ENCODE measurements at places on chromosomes 7 and 10. TPM values are rescaled to one million over a fixed set of nuclear protein-coding genes. Genes with fewer than 3 reads are reported as not detected.
A peak's percentile ranks its signal among the peaks of the same experiment; 100 is the strongest.

GRCh38 chr10:66180021-66180420 lies 745.8 kb upstream of the LRRTM3 start:
- no peak for DNase-seq

GRCh38 chr7:122010116-122010515 lies 133.9 kb downstream of the AASS start:
- no peak for DNase-seq

GPR146 gene
- 4.2 TPM for total RNA-seq

DNA sequence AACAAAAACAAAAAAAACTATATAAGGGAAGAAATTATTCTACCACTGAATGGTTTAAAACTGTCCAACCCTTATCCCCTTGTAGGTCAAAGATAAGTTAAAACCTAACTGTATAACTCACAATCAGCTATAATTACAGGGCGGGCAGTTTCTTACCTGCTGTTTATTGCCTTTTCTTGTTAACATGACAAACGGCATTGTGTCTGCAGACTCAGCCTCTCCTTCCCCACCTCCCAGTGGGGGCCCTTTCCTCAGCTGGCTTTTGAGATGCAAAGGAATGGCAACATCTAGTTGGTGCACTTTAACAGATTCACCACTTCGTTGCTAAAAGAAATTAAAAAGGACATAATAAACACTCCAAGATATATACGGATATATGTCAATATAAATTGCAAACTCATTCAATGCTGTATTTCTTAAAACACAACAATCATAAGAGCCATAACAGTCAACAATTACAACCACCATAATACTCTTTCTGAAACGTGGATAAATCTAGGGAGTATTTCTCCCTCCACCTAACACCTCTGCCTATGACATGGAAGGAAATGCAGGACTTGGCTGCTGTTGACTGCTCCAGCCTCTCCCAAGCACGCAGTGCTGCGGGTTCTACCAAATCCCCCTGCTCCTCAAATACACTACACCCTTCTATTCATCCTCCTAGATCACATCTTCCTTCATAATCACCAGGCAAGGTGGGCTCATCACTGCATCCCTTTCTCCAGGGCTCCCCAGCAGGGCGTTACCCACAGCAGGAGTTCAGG lies 106.0 kb downstream of the UPF2 start:
- no peak for DNase-seq

DNA sequence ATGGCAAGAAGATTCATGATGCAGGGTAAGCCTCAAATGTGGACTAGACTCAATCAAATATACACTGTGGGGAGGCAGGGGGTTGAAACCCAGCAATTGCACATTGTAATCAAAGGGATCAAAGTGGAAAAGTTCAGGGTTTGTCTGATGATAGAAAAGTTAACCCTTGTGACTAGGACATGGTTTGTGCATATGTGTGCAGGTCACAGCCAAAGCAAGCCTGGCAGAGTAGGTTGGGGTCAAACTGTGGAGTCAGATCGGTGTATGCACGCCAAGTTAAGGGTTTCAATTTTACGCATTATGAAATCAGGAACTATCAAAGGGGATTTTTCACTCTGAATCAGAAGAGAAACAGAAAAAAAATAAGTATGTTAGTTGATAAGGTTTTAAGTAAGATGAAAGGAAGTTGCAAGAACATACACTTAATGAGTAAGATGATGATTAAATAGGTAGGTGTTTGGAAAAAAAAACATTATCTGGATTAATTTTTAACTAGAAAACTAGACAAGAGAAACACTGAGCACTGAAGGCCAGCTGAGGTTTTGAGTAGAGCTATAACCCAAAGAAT lies 188.3 kb downstream of the DGKB start:
- DNase-seq = no peak

GRCh38 chr7:70347463-70348254 lies 749.4 kb downstream of the AUTS2 start:
- DNase-seq = no peak

- no peak for DNase-seq
Measured at GRCh38 chr10:1380088-1380671, 324.0 kb downstream of the WDR37 start.

DNA sequence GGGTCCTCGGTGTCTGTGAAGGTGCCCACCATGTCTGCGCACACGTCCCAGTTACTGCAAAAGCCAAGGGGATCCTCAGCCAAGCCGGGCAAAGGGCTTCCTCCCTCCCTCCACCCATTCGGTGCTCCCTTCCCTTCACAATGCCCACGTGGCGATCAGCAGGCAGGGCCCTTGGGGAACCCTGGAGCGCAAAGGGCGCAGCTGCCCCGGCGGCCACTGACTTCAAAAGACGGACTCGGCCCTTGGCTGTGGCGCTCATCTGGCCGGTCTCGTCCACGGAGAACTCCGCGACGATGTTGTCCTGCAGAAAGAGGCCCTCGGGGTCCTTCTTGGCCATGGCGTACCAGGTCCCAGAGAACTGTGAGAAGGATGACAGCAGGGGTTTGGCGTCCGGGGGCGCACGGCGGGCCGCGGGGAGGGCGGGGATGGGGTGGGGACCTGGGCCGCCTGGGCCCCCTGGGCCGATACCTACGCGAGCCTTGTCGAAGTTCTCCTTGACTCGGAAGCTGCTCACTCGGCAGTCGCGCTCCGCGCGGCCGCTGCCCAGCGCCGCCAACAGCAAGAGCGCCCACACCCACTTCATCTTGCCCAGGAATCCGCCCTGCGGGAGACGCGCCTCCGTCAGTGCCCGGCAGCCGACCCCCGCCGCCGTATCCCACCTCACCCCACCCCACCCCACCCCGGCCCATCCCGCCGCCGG lies 439 bp downstream of the RBP4 start:
- DNase-seq = no peak

DNA sequence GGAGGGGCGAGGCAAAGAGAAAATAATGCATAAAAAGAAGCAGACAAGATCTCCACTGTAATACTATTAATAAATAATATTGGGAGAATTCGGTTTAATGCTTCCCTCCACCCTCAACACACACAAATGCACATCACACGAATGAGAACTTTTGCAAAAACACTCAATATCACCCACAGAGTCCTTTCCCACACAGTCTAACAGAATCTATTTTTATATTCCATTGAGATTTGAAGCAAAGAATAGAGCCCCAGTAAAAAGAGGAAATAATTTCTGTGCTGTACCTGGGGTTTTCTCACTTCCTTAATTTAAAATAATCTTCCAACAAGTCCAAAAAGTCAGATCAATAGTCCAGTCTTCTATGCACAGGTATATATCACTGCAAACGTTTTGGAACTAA lies 17.0 kb downstream of the PIK3AP1 start:
- DNase-seq = no peak

GRCh38 chr10:95242581-95243317 lies 48.1 kb downstream of the PDLIM1 start:
- peak; percentile 58 for DNase-seq

UNC5B gene
- 0.13 TPM for total RNA-seq

DNA sequence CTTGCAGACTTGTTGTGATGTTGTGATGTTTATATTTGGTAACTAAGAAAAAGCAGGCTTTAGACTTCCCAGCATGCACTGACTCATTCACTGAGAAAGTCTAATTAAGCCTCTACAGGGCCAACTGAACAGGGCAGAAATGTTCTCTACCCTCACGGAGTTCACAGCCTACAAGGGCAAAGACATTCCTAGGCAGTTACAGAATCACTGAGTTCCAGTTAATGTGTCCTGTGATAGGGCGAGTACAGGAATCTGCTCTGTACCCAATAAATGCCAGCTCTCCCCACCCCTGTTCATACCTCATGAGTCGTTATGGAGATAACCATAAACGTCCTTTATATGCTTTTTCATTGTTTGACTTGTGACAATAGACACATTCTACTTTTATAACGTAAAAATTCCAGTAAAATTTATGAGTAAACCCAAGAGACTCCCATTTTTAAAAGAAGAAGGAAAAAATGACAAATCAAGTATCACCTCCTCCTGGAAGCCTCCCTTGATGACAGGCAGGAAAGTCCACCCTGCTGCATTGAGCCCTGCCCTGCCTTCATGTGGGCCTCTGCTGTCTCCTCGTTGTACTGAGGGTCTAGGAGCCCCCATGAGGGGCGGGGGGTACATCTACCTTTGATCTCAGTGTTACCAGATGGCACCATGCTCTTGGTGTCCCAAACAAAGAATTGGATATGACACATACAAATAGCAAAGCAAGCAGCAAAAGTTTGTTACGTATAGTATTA lies 14.3 kb downstream of the MUC12 start:
- peak; percentile 83 for DNase-seq

DNA sequence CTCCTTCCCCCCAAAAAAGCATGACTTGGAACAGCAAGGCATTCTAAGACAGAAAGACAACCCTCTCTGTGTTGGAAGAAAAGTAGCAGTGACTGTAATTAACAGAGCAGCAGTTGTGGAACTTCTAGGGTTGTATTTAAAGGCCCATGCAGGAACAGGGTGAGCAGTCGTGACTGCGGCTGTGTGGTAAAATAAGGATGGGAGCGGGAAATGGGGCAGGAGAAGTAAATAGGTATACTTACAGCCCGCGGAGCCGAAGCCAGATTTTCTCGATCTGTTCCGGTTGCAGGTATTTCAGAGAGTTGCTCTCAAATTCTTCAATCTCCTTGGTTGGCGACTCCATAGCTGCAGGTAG lies 179 bp downstream of the PDE1C start:
- DNase-seq = no peak

- no peak for DNase-seq
Measured at GRCh38 chr7:103114576-103115008, 34.3 kb downstream of the NAPEPLD start.

GRCh38 chr7:80499350-80499953 lies 12.4 kb downstream of the GNAT3 start:
- peak; percentile 95 for DNase-seq

GRCh38 chr10:64733980-64734379 lies 1212.8 kb downstream of the REEP3 start:
- DNase-seq = peak; percentile 11

- no peak for DNase-seq
Measured at GRCh38 chr7:32676249-32676941, 181.1 kb downstream of the AVL9 start.

PPP1R17 gene
- not detected for total RNA-seq

Data from LHCN-M2 (cell line).